NCI-H510A treated with DMSO at 0.1 percent for 48 hours (cell line): ENCODE measurements at places on chromosomes 7 and 10.

DNA sequence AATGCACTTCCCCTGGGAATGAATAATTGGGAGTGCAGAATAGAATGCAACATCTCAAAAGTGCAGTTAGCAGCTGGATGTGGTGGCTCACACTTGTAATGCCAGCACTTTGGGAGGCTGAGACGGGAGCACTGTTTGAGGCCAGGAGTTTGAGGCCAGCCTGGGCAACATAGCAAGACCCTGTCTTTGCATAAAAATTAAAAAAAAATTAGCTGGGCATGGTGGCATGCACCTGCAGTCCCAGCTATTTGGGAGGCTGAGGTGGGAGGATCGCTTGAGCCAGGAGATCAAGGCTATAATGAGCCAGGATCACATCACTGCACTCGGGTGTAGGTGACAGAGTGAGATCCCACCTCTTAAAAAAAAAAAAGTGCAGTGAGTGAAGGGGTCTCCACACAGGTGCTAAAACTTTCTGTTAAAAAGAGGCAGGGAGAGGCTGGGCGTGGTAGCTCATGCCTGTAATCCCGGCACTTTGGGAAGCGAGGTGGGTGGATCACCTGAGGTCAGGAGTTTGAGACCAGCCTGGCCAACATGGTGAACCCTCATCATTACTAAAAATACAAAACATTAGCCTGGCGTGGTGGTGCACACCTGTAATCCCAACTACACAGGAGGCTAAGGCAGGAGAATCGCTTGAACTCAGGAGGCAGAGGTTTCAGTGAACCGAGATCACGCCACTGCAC, 13.5 kb upstream of the ZMIZ1 start:
- DNase-seq = no peak

DNA sequence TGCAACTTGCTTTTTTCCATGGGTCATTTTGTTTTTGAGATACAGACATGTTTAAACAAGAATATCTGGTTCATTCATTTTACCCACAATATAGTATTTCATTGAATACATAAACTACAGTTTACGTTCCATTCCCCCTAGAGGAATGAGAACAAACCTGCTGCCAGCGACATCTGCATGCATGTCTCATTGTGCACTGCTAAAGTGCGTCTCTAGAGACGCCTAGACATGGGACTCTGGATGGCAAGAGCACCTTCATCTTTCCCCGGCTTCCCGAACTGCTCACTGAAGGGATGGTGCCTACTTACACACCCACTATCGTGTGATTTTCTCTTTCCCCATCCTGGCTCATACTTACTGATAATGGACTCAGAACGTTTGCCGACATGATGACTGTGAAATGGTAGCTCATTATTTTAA, 1.2 kb upstream of the ZNF777 start:
- no peak for DNase-seq

- peak; percentile 7 for DNase-seq
Observed at GRCh38 chr7:126411032-126411820, 841.5 kb downstream of the GRM8 start.

DNA sequence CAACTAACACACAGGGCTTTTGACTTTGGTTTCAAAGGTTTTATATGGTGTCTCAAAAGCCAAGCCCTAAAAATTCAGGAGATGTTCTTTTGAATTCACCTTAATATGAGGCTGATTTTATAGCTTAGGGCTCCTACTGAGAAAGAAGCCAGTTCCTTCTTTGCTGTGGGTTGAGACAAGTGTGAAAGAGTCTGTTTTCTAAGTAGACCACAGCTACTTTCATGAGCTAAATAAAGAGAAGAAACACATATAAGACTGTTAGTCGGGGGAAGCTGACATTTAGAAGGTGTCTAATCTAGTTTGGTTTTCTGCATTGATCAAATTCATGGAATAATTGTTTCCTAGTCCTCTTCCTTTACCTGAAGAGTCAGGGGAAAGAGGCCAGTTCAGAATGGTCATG, 332.1 kb upstream of the CELF2 start:
- DNase-seq = no peak

- no peak for DNase-seq
Observed at GRCh38 chr7:85103962-85104361, 82.9 kb downstream of the SEMA3D start.

DNA sequence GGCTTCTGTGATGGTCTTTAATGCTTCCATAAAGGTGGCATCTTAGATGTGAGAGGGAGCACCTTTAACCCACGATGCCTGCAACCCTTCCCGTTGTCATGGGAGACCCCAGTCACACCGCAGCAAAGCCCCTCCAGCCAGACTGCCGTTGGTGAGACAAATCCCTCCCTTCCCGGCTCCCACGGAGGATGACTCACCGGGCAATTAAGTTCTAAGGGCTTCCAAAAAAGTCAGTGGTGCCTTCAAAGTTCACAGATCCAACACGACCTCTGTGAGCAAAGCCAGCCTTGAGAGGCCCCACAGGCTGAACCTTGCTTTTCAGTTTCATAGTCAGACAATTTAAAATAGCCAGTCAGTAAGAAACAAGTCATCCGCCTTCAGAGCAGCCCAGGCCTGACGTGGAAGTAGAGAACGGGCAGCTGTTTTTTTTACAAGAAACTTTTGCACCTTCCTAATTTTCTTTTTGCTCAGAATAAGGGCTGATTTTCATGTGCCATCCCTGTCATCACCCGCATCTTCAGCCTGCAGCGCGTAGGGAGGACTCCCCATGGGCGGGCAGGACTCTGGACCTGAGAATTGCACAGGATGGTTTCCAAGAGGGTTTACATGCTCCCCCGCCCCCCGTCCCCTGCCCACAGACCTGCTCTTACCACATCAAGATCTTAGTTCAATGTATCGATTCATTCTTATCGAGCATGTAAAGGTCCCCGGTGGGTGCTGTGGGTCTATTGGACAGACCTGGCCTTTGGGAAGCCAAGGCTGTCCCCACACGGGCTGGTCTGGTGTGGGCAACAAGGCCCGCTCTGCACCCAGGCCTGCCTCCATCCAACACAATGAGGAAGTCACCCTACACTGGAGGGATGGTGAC, 333.9 kb downstream of the DNAJB6 start:
- no peak for DNase-seq

DNA sequence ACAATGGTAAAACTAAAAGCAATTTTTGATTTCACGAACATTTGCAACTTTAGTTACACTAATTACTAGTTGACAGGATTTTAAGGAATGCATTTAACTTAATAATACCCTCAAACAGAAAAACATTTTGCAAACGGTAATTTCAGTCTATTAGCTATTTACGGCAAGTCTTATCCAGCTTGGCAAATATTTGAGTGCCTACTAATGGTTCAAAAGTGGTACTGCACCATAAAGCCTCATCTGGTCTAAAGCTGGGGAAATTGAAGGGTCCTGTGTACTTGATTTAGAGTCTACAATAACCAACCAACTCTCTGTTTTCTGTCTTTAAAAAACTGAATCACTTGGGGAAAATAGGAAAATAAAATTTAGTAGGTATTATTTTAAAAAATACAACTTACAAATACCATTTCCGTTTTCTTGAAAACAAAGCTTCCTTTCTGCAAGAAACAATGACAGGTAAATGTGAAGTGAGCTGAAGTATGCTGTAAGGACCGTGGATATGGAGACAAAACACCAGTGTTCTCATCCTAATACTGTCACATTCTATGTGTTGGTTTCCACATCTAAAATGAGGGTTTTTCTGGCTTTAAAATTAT, 142.3 kb downstream of the VPS50 start:
- DNase-seq = peak; percentile 1

DNA sequence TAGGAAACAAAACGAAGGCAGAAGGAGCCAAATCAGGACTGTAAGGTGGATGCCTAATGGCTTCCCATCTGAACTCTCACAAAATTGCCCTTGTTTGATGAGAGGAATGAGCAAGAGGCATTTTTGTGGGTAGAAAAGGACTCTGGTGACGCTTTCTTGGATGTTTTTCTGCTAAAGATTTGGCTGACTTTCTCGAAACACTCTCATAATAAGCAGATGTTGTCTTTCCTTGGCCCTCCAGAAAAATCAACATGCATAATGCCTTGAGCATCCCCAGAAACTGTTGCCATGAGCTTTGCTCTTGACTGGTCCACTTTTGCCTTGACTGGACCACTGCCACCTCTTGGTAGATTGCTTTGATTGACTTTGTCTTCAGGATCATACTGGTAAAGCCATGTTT, 13.5 kb downstream of the PTPN12 start:
- no peak for DNase-seq

- DNase-seq = no peak
Observed at GRCh38 chr10:42989481-42989921, 87.4 kb upstream of the RET start.
